ENCODE measurements at places on chromosomes 6 and 20.

DNA sequence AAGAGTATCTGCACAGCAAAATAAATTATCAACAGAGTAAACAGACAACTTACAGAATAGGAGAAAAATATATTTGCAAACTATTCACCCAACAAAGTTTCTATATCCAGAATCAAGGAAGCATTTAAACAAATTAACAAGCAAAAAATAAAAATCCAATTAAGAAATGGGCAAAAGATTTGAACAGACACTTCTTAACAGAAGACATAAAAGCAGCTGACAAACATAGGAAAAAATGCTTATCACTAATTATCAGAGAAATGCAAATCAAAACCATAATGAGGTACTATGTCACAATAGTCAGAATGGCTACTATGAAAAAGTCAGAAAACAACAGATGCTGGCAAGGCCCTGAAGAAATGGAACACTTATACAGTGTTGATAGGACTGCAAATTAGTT, 434.2 kb upstream of the ADGRB3 start:
- DNase-seq, result no peak

GRCh38 chr6:134303891-134304290, 14.0 kb downstream of the SGK1 start:
- no peak for DNase-seq

DNA sequence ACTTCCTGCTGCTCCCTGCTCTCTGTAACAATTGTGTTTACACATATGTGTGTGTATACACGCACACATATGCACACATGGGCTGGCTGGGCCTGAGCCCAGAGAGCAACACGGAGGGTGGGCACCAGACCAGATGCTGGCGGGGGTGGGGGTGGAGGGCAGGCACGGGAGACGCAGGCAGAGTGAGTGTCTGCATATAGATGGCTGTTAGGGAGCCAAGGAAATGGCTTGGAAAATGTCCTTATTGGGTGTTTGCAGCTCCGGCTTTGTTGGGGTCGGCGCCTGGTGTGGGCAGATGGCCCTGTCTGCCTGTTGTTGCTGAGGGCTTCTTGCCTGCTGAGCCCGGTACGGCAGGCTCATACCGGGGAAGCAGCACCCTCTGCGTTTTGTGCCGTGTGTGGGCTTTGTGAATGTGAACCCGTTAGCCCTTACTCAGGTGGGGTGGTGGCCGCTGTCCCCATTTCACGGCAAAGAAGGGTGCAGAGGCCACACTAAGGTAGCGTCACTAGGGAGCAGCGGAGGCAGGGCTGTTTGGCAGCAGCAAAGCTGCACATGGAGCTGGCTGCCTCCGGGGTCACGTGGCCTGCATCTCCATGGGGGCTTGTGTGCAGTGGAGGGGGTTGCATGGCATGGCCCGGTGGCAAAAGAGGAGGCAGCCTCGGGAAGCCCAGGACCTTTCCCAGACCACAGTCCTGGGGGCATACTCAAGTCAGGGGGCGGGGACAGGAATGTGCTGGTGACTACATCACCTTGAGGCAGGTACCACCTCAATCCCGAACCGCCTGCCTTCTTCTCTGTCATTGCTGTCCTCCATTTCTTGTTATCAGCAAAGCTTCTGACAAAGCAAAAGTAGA, 47.4 kb upstream of the SRF start:
- DNase-seq, result no peak

DNA sequence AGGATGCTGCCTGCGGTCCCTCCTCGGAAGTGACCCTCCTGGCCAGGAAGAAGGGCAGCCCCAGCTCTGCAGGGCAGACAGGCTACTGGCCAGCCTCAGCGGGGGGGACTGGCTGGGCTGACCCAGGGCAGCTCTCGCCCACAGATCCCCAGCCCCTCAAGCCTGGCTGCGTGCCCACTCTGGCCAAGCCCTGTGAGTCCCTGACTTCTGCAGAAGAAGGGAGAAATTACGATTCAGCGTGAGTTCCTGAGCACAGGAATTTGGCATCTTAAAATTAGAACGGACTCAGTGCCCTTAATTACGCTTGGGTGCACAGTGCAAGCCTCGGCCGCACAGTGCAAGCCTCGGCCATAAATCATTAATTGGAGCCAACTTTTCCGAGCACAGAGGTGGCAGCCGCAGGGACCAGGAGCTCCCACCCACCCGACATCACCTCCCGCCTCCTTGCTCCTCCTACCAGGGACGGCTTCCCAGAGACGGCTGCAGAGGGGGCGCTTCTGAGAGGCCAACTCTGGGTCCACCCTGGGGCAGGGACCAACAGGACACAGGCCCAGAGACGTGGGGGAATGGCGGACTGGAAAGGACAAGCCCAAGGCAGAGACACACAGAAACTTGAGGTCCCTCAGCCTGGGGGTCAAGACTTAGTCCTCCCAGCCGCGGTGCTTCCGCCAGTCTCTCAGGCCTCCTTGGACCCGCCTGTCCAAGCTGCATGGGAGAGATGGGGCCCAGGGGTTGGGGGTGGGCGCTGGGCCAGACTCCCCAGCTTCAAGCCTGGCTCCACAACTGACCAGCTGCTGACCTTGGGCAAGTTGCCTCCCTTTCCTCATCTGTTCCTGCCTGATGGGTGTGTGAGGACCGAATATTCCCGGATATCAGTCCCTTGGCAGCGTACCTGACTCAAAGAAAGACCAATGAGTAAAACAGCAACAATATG, 165.4 kb downstream of the TAF4 start:
- DNase-seq, result no peak

GRCh38 chr6:108565091-108565766, 4.5 kb downstream of the FOXO3 start:
- DNase-seq, result no peak

GRCh38 chr20:47070176-47070575, 175.5 kb downstream of the EYA2 start:
- DNase-seq, result no peak

- no peak for DNase-seq
These were observed 244.9 kb downstream of the TSHZ2 start for GRCh38 chr20:53216856-53217576.

- DNase-seq, result no peak
These were observed 97.1 kb upstream of the FLRT3 start for GRCh38 chr20:14434384-14435136.

GRCh38 chr6:56992703-56993102, 37.8 kb downstream of the BEND6 start:
- no peak for DNase-seq

- no peak for DNase-seq
These were observed 567.5 kb upstream of the SLC35B3 start for GRCh38 chr6:9002833-9003232.

DNA sequence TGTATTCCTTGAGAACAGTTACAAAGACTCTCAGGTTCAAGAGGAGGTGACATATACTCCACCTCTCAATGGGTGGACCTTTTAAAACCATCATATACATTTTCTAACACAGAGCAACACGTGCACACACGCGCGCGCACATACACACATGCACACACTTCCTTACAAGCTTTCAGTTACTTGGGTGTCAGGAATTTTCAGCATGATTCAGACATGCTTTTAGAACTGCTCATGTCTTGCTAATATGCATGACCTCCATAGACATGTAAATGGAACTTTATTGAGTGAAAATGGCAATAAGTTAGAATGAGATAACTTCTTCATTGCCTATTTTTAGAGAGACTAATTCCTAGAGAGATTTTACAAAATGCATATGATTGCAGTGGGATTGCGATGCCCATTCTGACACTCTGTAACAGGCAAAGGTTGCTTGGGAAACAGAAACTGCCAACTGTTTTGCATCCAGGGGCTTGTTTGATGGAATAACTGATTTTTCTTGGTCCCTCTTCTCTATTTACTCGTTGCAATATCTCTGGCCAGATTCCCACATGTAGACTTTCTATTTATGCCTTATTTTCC, 531.4 kb upstream of the RNF217 start:
- no peak for DNase-seq

- no peak for DNase-seq
These were observed 124.1 kb upstream of the RIN2 start for GRCh38 chr20:19633985-19634384.

DNA sequence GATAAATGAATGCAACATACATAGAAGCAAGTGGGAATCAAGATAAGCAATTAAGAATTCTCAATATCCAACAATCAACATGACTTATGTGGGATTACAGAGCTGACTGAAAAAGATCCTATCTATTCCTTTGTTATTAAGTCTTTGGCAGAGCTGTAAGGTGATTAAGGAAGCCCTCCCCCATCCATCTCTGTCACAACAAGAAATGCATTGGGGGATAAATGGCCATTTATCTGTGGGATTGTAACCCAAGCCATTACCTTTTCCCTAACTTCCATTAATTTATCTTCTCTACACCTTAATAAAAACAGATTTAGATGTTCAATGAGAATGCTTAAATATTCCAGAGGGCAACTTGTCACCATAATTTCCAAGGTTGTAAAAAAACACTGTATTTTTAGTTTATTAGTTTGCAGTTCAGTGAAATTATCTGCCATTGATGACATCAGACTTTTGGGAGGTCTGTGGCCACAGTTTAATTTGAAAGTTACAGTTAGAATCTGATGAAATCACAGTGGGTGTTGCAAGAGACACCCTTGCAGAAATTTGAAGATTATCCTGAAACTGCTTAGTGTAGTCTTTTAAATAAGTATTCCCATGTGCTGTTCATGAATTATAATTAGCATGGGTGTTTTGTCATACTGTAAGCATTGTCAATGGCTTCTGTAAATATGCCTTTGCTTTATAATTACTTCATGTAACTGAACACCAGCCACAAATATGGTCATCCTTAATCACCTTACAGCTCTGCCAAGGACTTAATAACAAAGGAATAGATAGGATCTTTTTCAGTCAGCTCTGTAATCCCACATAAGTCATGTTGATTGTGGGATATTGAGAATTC, 49.4 kb upstream of the FYN start:
- DNase-seq, result no peak

GRCh38 chr6:37005061-37005810, at the start of gene FGD2:
TSS of gene FGD2 (plus strand) at chr6:37005655. CDS start at chr6:37005818, 163 bp downstream.
- DNase-seq, result no peak

DNA sequence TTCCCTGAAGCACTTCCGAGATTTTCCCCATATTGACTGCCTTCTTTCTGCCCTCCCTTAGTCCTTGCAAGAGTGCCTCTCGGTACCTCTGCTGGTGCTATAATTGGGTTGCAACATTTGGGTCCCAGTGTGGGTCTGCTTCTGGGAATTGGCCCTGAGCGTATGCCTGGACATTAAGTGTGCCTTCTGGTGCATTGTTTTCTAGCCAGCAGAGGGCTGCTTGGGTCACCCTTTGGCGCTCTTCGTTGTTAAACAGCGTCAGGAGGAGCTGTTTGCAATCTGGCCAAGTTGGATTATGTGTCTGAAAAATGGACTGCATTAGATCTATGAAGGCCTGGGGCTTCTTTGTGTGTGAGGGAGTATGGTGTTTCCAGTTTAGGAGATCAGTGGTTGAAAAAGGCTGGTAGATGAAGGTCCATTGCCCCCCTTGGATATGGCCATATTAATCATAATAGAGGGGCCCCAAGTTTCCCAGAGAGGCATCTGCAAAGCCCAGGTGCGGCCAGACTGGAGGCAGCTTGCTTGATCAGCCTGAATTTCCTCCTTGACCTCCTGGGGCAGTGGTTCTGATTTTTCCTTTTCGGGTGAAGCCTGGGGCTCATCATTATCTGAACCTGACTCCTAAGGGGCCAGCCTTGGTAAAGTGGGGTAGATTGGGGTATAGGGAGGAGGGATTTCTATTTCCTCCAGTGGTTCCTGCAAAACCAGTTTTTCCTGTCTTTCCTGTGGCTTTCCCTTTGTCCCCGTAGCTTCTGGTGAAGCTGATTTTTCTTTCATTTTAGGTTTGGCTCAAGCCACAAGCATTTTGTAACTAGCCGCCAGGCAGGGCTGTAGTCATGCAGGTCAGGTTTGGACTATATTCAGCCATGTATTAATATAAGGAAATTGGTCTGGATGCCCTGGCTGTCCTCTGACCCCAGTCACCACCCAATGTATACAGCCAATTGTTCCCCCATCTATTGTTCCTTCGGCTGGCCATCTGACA, 85.4 kb upstream of the GPR6 start:
- no peak for DNase-seq

- no peak for DNase-seq
These were observed 107.4 kb downstream of the PREX1 start for GRCh38 chr20:48720256-48720985.

DNA sequence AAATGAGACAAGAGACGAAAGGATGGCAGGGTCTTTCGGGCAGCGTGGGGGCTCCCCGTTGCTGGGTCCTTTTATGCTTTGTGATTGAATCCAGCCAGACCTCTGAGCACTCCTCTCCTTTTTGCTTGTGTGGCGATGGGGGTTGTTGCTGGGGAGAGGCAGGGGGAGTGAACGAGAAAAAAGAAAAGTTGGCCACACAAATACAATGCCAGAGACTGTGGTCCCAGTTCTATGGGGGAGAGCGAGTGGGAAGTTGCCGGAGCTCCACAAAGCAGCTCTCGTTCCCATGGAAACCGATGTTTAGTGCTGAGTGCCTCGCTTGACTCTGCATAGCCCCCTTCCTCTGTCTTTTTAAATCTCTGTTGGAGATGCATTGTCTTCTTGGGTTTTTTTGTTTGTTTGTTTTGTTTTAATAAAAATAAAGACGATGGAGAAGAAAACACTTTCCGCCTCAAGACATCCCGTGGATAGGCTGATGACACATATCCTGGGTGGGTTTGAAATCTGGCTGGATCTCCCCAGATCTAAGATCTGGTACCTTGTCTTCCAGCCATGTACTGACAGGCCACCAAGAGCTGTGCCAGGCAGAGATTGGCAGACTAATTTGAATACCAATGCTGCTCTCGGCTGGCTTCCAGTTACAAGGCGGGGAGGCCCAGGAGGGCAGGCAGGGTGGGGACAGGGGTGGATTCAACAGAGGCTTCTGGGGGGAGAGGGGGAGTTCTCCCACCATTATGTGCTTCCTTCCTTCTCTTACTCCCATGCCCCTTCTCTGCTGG, 529.3 kb downstream of the QKI start:
- no peak for DNase-seq

DNA sequence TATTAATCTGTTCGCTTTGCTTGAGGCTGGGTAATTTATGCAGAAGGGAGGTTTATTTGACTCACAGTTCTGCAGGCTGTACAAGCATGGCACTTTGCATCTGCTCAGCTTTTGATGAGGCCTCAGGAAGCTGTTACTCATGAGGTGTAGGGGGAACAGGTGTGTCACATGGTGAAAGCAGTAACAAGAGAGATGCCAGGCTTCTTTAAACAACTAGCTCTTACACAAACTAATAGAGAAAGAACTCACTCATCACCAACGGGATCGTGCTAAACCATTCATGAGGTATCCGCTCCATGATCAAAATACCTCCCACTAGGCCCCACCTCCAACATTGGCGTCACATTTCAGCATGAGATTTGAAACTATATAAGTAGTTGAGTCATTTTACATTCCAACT, 34.4 kb upstream of the GCLC start:
- DNase-seq, result no peak

GRCh38 chr6:73471686-73472290, 10.3 kb downstream of the MTO1 start:
- DNase-seq, result no peak

GRCh38 chr20:47049771-47050170, 155.1 kb downstream of the EYA2 start:
- DNase-seq, result no peak

- no peak for DNase-seq
These were observed 150.8 kb upstream of the STXBP5 start for GRCh38 chr6:147053311-147053921.

GRCh38 chr6:93447874-93448273, 28.5 kb upstream of the EPHA7 start:
- no peak for DNase-seq

- no peak for DNase-seq
These were observed 9.9 kb upstream of the GTSF1L start for GRCh38 chr20:43736588-43737158.

GRCh38 chr6:168117942-168118341, 38.9 kb upstream of the FRMD1 start:
- DNase-seq, result no peak

- no peak for DNase-seq
These were observed 12.7 kb downstream of the EXOC2 start for GRCh38 chr6:680251-680650.

- DNase-seq, result no peak
These were observed 6.4 kb downstream of the FBXL4 start for GRCh38 chr6:98941319-98941718.

Data from smooth muscle cell of the brain vasculature (primary cell).